Substantia nigra (tissue), 51 donors: ENCODE measurements at places on chromosomes 5 and 9.
A peak's percentile ranks its signal among the peaks of the same experiment; 100 is the strongest.

DNA sequence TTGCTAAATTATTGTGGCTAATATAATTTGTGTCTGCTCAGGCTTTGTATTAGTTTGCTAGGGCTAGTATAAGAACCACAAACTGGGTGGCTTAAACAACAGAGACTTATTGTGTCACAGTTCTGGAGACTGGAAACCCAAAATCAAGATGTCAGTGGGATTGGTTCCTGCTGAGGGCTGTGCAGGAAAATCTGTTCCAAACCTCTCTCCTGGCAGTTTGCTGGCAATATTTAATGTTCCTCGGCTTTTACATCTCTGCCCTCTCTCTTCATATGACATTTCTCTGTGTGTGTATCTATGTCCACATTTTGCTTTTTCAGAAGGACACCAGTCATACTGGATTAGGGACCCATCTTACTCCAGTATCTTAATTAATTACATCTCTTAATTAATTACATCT is 498.8 kb upstream of the CD180 start:
- no peak for DNase-seq

DNA sequence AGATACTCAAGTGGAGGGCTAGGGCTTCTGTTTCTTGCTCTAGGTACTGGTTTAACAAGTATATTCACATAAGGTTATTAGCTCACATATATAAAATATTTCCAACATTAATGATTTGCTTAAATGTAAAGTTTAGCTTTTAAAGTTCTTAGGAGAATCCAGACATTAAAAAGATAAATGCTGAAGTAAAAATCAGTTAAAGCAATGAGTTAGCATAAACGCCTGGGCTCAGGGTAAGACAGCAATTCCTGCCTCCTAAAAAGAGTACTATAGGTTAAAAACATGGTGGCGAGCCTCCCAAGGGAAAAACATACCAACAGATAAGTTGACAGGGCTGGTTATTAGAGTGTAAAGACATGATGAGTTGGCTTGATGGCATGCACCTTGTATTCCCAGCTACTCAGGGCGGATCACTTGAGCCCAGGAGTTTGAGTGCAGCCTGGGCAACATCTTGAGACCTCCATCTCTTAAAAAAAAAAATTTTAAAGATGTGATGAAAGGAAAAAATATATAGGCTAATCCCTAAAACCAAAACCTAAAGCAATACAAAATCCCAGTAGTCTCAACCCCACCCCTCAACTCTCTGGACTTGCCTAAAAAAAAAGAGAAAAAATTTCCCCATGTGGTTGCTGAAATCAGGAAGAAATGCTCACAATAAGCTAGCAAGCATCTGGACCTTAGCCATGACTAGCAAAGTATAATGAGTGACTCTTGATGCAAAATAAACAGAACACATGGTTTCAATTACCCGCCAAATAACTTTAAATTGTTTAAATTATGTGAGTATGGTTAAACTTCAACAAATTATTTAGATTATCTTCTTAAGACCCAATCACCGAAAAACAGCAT is 3.6 kb downstream of the GOLPH3 start:
- no peak for DNase-seq

DNA sequence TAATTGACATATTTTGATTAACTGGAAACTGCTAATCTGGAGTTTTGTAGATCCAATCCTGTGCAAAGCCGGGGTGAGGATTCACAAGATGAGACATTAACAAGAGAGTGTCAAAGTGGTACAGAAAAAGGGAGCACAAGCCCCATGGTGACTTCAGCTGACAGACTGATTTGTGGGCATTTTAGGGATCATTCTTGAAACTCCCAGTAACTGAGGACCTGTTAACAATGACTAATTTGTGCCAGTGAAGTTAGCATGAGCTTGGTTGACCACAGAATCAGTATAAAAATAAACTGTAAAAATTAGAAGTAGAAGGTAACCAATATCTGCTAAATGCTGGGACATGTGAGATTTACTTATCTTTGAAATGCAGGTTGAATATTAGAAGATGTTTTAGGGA is 1578.3 kb downstream of the EFNA5 start:
- no peak for DNase-seq

- DNase-seq, result no peak
Measured at GRCh38 chr5:171745602-171746001, 40.0 kb upstream of the SMIM23 start.

GRCh38 chr5:14223372-14223771 is 80.2 kb downstream of the TRIO start:
- no peak for DNase-seq

GRCh38 chr5:83745816-83746215 is 25.2 kb upstream of the HAPLN1 start:
- DNase-seq, result no peak

DNA sequence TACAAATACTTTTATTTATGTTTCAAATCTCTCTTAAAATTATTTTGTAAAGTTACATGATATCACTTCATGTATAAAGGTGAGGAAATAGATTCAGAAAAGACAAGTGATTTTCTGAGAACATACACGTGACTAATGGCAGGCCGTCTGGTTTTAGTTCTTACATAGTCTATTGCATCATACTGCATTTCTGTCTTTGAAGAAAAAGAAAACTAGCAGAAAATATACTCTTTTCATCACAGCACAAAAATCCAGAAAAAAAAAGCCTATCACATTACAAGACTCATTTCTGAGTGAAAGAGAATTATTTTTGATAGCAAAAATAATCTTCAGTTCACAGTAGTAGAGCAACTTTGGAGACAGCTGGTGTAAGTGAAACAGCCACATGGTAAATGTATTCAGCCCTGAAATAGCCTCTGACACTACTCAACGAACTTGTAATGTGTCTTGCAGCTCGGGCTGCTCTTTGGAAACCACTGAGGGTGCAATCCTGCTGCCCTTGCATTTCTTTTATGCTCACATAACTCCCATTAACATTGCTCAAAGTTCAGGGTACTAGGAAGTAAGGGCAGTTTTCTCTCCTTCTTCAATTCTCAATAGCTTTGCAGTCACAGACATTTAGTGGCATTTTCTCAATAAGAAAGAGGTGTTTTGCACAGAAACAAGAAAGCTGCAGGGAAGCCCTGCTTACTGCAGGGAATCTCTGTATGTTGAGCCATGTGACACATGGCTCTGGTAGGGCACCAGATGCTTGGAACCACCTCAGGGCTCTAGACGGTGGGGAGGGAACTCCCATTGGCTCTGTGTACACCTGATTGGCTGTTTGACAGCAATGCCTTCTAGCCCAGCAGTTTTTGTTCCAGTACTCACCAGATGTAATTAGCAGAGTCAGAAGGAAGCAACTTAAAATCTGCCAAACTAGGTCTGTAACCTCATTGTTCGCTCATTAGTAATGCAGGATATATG is 845.3 kb upstream of the PTPRD start:
- no peak for DNase-seq

DNA sequence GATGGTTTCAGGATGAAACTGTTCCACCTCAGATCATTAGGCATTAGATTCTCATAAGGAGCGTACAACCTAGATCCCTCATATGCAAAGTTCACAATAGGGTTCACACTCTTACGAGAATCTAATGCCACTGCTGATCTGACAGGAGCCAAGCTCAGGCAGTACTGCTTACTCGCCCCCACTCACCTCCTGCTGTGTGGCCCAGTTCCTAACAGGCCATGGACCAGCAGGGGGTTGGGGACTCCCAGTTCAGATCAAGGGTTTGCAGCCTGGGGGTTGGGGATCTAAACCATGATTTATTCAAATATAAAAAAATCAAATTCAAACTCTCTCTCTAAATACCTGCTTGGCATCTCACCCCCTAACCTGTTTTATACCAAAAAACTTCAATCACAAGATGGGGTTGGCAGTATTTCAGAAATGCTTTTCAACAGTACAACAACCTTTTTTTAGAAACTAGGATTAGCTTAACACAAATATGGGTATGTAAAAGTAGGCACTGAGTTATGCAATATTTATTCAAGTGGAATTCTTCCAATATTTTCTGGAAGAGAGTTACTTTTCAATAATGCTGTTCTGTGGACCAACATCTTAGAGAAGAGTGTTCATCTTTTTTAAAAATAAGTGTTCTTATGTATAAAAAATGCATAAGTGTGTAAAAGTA is 30.1 kb upstream of the SLC12A2 start:
- DNase-seq, result no peak

DNA sequence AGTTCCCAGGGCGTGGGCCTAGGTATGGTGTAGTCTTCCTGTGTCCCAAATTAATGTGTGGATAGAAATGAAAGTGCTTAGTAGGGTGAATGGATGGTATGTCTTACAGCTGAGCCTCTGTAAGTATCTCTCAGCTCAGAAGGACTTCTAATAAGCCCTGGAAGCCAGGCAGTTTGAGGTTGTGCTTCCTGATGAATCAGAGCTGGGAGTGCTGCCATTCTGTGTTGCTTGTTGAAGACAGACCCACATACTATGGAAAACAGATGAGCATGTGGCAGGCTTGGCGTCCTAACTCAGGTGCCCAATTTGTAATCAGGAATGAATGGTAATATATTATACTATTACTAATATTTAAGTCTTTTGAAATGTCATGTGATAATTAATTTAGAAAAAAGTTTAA is 69.8 kb downstream of the CMYA5 start:
- peak; percentile 5 for DNase-seq

DNA sequence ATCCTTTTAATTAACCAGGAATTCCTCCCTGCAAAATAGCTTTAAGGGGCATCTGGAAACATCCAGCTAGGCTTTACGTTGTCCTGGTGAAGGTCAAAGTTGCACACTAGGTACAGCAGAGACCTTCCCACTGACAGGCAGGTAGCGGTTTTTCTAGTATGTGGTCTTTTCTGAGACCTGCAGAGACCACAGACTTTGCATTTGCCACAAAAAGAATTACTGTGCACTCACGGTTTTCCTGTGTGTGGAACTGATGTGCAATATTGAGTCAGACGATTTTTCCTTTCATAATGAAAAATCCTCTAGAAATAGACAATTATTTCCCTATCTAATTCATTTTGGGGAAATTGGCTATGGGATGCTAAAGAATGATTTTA is 417.0 kb upstream of the ADAMTSL1 start:
- no peak for DNase-seq

DNA sequence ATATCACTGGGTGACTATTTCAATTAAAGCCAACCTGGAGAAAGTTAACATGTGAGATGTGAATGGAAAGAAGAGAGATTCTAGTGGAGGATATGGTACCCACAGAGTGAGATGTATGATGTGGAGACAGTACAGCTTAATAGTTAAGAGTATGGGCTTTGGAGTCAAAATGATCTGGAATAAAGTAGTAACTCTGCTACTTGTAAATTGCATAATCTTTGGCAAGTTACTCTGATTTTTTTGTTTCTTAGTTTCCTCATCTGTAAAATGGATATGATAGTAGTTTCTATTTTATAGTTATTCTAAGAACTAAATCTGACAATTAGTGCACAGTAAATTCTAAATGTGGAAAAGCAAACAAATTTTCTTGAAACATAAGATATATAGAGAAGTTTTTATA is 79.2 kb downstream of the ISOC1 start:
- no peak for DNase-seq

DNA sequence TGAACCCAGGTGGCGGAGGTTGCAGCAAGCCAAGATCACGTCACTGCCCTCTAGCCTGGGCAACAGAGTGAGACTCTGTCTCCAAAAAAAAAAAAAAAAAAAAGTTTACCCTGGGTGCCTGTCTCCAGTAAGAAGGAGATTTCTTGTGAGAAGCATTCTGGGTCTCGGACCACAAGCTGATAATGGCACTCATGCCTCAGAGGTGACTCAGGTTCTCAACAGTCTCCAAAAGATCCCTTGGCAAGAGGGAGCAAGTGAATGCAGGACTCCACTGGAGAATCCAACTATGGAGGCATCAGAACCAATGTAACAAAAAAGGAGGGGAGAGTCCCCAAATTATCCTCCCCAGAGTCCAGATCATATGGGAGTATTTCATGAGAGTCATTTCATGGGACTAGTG is 106.0 kb upstream of the LRRTM2 start:
- DNase-seq, result no peak

GRCh38 chr9:109742776-109743348 is 37.1 kb upstream of the PALM2AKAP2 start:
- DNase-seq, result no peak

- no peak for DNase-seq
Measured at GRCh38 chr5:116498503-116499048, 76.0 kb downstream of the SEMA6A start.

DNA sequence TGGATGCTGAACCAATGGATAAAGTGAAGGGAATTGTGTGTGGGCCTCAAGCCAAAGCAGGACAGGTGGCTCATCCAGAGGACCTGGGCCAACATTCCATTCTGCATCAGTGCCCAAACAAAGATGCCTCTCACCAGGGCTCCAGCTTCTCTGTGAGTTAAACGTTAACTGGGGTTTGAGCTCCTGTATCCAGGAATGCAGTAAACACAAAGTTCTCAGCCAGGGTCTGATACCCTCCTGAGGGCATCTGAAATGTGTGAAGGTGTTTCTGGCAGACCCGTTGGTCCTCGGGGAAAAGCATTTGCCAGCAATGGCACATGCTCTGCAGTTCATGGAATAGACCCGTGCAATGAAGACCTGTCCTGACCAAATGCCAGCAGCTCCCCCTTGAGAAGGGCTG is 33.9 kb upstream of the AOPEP start:
- DNase-seq, result no peak

DNA sequence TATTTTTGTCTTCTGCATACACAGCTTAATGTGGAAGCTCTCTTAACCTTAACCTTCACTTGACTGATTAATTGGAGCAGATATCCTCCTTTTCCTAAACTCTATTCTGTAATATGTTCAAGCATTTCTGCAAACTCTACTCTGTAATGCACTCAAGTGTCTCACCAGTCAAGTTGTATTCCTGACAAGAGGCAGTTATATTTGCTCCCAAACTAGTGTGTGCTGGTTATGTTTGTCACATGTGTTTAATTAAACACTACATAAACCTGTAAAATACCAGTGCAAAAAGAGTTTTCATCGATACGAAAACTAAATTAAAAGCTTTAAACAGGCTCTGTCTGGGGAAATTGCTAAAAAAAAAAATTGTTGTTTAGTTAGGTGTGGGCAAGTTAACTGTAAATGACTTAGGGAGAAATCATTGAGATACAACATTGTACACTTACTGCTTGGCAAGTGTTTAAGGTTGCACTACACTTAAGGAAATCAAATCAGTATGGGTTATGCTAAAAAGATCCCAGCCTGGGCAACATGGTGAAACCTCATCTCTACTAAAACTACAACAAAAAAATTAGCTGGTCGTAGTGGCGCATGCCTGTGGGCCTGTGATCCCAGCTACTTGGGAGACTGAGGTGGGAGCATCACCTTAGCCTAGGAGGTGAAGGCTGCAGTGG is 6.7 kb downstream of the FAF2 start:
- DNase-seq, result no peak

GRCh38 chr5:156991714-156992113 is 28.7 kb upstream of the TIMD4 start:
- no peak for DNase-seq

DNA sequence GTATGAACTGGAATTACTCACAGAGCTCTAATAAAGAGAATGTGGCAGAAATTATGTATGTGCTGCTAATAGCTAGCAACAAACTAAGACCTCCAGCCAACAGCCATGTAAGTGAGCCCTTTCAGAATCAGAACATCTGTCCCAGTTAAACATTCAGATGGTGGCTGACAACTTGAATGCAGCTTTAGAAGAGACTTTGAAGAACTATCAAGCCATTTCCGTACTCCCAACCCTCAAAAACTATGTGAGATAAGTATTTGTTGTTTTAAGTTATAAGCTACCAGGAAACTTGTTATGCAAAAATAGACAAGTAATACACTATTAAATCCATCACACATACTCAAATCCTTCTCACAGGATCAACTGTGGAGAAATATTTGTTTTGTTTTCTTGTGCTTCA is 205.2 kb upstream of the EDIL3 start:
- no peak for DNase-seq
